Fibroblast of mammary gland (primary cell): ENCODE measurements at places on chromosomes 7 and 10.

GRCh38 chr10:642186-642890 is 47.1 kb downstream of the DIP2C start:
- no peak for DNase-seq

DNA sequence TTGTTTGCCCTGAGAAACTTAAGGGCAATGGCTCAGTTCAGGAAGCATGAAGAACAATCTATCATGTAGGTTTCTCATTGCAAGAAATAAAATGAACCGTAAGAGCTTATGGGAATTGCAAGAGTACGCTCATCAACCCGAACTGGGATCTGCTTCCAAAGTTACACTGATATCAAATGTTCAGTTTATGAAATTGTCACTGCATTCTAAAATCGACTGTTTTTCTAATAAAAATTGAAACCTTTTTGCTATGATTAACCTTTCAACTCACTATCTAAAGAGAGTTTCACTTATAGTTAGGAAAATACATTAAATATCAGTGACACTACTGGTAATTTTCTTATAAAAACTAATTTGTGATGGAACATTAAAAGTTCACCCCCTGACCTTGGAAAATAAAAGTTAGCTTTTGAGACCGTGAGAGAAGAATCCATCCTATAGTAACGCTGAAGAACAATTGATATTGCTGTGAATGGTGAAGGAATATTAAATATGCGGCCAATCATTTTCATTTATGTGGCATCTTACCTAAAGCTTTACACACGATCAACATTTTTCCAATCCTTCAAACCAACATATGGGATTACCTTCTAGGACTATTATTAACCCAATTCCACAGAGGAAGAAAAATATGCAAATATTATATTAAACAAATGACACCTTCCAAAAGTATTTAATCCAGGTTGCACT is 2.2 kb downstream of the MEOX2 start:
- DNase-seq, result peak; percentile 39

DNA sequence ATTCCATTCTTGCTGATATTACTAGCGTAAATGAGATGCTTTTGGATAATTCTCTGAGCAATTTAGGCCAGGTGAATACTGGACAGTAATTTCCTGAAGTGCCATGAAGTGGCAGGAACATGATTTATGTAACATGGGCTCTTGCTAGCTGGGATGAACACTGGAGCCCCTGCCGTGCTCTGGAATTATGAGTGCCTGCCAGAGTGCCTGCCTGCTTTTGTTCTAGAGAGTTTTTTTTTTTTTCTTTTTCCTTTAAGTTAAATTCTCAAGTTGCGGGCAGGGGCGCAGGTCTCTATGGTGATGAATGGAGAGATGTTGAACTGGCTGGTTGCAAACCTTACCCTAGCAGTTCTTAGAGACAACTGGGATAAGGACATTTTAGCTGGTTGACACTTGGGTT is 165.9 kb downstream of the AUTS2 start:
- no peak for DNase-seq

DNA sequence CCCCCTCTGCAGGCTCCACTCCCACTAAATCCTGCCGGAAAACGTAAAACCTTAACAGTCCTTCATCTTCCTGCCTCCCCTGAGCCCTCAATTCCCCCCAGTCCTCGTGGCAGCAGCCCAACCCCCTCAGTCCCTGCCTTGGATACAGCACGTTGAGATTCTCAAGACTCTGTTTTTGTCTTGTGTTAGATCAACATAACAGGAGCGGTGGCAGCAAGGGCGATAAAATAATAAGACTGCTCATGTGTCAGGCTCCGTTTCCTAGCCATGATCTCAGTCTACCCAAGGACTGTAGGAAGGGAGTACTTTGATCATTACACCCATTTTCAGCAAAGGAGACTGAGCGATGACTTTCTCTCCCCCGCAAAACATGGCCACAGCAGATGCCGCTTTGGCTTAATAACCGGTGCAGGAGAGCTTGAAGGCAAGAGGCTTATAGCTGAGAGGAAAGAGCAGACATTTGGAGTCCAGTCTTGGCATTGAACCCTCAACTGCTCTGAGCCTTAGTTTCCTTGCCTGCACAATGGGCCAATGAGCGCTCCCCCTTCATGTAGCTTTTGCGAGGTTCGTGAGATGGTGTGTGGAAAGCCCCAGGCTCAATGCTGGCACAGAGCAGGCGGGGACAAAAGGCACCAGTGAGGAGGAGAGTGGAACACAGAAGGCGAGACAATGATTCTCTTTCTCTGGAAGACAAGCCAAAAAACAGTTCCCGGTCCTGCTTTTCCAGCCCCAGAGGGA is 42.1 kb upstream of the PCBD1 start:
- DNase-seq, result no peak

DNA sequence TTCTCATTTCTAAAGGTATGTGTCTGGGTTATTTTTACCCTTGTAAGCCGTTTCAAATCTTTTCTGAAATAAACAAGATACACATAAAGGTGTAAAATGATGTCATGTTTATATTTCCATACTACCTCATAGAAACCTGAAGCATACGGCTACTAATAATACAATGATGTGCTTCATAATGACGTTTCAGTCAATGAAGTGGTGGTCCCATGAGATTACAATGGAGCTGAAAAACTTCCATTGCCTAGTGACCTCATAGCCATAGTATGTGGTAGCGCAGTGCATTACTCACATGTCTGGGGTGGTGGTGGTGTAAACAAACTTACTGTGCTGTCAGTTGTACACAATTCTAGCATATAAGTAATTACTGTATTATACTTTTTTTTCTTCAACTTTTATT is 24.9 kb downstream of the EPDR1 start:
- peak; percentile 93 for DNase-seq

DNA sequence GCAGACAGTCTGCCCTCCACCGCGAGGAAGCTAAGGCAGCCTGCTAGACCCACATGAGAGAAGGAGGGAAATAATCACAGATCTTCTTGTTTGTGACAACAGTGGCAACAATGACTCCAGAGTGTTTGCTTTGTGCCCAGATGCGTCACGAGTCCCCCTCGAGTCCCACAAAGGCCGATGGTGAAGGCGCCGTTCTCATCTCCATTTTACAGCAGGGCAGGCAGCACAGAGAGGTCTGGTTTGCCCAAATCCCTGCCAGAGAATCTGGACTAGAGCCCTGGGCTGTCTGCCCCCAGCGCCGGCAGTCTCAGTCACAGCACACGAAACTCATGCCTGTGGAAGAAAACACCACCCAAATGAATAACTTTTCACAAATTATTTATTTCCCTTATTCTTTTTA is 38.1 kb downstream of the KIAA1549 start:
- DNase-seq, result no peak

DNA sequence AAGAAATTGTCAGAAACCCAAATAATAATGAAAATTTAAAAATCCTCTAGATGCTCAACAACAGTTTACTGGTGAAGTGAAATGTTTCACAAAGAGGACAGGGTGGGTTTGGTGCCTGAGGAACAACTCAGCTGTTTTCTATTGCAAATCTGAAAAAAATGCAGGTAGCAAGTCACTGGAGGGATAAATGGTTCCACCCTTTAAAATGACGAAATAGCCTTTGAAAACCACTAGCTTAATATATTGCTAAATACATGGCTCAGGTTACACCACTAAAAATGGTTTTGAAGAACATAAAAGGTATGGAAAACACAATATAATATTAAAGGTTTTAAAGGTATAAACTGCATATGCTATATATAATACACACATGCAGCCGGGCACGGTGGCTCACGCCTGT is 69.5 kb downstream of the LMBR1 start:
- peak; percentile 45 for DNase-seq

- no peak for DNase-seq
These were observed 187.8 kb downstream of the ETV1 start for GRCh38 chr7:13801669-13802068.

- no peak for DNase-seq
These were observed 1.3 kb downstream of the PRKCQ start for GRCh38 chr10:6578795-6579182.

GRCh38 chr10:33878238-33878786 is 543.8 kb upstream of the NRP1 start:
- no peak for DNase-seq

GRCh38 chr10:75540981-75541380 is 109.6 kb downstream of the LRMDA start:
- no peak for DNase-seq

- no peak for DNase-seq
These were observed 12.6 kb upstream of the PRTFDC1 start for GRCh38 chr10:24965051-24965450.

DNA sequence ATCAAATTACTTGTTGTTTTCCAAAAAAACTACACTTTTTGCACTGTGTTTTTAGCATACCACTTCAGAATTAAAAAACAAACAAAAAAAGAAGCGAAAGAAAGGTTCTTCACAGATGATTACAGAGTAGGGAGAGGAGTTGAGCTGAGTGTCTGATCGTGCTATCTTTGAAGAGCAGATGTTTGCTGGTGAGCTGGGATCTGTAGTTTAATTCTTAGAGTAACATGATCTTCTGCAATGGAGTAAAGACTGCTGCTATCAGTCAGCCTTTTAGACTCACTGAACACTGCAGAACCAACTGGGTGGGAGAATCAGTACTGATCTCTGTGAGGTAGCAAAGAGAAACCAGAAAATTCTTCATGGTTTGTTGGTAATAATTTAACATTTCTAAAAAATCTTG is 1197.8 kb upstream of the SORCS1 start:
- no peak for DNase-seq

DNA sequence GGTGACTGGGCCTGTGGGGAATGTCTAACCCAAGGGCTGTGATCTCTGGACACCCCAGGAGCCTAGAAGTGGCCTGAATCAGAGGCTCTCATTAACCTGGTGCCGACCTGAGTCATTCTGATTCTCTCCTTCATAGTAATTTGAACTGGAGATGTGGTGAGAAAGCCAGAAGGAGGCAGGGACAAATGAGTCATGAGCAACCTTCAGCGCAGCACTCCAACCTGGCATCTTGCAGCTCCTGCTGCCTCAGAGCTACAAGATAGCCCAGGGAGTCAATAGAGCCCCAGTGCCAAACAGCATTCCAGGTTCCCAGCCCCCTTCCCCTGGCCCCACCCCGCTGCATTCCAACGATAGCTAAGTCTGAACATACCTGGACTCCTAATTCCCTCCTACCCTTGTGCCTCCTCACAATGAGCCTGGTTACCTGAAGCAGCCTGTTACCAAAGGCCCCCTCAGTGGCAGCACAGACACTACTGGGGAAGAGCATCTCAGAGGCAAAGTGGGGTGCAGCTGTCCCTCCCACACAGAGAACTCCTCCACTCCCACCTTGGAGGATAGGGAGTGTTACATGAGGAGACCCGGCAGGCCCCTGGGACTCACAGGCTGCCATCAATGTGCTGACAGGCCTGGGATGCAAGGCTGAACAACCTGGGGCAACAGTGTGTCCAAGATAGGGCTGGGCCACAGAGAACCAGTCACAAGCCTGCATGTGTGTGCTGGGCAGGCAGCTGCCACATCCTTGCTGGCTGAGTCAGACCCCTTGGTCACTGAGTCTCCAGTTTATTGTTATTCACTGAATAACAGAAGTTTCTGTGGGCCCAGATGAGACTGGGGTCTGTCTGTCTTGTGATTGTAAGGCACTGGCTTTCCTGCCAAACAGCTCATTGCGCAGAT is 76.8 kb upstream of the LEP start:
- peak; percentile 77 for DNase-seq
